ENCODE measurements at places on chromosomes 4 and X. TPM values are rescaled to one million over a fixed set of nuclear protein-coding genes. Genes with fewer than 3 reads are reported as not detected.

GRCh38 chr4:78781924-78782323, 5.8 kb downstream of the BMP2K start:
- DNase-seq = no peak

DNA sequence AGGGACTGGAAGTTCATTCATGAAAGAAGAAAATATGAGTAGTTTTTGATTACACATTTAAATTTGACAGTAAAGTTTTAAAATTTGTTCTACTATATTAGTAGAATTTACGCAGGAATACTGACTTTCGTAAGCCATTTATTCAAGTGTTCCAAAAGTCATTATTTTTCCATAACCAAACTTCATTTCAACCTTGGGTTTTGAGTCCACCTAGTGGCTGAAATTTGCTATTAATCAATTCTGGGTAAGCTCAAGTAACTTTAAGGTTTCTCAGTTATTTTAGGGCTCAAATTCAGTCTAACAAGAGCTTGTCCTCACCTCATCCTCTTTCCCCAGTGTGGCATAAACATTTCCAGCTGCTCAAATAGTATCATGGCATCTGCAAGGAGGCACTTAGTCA, 175.4 kb downstream of the SH3BGRL start:
- DNase-seq = no peak

GRCh38 chr4:77593101-77593500, 12.5 kb upstream of the CXCL13 start:
- no peak for DNase-seq

DNA sequence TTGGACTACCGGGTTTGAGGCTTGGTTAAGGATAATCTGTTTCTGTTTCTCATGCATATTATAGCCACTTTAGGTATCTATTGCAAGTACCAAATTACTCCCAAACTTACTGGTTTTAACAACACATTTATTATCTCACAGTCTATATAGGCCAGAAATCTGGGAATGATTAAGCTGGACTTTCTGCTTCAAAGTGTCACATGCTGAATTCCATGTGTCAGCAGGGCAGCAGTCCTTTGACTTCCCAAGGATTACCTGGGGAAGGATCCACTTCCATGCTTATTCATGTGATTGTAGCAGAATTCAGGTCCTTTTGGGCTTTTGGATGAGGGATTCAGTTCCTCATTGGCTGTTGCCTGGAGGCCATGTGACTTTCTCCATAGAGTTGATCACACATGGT, 349.0 kb upstream of the TRAM1L1 start:
- DNase-seq = no peak

GRCh38 chr4:40305328-40306170, 29.6 kb upstream of the CHRNA9 start:
- no peak for DNase-seq

DNA sequence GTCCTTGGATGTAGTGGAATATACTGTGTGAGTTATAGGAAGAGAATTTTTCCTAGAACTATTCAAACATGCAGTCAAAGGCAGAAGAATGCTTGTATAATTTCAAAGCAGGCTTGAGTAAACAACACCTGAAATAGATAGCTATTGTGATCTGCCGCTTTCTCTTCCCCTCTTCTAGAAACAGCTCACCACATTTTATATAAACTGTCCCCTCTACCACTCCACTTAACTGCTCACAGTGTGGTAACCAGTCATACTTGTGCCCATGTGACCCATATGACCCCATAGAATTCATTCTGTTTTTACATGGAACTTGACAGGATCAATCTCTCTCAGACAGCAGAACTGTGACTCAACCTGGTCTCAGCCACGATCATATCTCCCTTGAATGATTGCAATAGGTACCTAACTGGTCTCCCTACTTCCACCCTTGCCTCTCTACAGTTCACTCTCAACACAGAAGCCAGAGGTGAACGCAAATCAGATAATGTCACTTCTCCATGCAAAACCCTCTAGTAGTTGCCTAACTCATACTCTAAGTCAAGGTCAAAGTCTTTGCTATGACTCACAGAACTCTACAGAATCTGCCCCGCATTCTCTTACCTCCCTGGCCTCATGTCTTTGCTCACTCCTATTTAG, 85.6 kb upstream of the EFHC2 start:
- no peak for DNase-seq

DNA sequence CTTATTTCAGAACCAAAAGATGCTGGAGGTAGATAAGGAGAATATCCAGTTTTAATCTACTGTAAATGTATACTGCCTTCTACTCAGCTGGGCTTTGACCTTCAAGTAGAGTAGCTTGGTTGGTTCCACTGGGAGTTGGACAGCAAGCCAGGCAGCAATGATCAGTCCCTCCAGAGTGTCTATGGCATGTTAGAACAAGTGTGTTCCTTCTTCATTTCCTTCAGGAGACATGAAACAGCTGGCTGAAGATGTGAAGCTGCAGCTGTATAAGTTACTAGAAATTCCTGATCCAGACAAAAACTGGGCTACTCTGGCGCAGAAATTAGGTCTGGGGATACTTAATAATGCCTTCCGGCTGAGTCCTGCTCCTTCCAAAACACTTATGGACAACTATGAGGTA, 111.1 kb downstream of the NFKB1 start:
- DNase-seq = no peak

GRCh38 chr4:112172180-112172579, 26.9 kb downstream of the FAM241A start:
- no peak for DNase-seq

DNA sequence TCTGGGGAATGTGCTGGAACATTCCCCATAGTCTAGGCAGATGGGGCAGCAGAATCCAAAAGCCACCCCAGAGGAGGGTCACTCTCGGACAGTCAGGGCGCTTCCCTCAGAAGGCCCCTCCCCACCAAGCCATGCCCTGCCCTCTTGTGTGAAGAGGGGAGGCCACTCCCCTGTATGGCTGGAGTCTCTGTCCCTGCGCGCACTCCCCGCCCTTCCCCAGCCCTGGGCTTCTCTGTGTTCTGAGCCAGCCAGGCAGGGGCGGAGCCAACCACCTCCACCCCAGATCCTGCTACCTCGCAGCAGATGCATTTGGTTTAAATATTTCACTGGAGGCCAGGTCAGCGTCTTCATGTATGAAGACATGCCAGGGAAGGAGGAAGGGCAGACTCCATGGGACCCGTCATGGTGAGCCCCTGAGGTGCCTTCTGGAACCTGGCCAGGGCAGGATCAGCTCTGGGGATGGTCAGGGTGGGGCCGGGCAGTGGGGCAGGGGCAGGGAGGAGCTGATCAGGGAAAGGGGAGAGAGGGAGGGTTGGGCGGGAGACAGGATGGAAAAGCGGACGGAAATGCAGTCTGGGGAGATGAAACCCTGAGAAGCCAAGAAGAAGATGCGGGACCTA, 107.3 kb downstream of the ADRA2C start:
- no peak for DNase-seq

GRCh38 chrX:151713849-151714248, 2.0 kb upstream of the FATE1 start:
- no peak for DNase-seq

- no peak for DNase-seq
Measured at GRCh38 chr4:48008021-48008596, 8.4 kb downstream of the CNGA1 start.

DNA sequence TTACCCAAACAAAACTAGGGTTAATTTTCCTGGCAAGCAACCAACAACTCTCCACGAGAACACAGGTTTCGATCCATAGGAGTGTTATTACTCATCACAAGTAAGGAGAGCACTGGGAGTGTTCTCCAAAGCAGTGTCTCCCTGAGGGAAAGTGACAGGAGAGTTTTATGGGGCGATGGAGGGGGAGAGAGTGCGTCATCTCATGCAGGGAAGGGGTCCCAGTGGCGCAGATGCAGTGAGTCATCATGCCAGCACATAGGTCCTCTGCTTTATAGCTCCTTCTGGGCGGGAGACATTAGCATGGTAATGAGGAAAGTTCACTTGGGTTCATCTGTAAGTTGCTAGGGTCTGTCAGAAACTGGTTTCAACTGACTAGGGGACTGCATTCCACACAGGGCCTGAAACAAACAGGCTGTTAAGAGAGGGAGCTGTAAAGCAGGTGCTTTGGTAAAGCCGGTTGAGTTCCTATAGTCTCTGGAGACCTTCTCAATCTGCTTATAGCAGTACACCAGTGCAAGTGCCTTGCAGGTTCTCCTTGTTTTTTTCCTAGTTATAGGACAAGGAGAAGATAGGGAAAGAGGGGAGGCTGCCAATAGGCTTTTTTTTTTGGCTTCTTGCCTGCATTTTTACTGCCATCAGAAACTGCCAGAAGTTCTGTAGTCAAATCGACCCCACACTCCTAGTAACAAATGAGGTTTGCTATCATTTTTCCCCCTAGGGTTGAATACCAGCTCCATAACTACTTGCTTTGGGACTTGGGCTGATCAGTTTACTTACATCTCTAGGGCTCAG, 12.8 kb upstream of the BOD1L1 start:
- DNase-seq = no peak

- DNase-seq = no peak
Measured at GRCh38 chrX:153727123-153727931, 2.7 kb downstream of the ABCD1 start.

EPGN gene
- total RNA-seq = 16.6 TPM

DGKK gene
- 0.98 TPM for total RNA-seq

HTT-AS gene
- total RNA-seq = not detected

SLC2A9 gene
- total RNA-seq = 2.5 TPM

NFKB1 gene
- 20.6 TPM for total RNA-seq

SLC34A2 gene
- 25.7 TPM for total RNA-seq

ARHGEF38 gene
- total RNA-seq = 2.4 TPM

CT83 gene
- 2.1 TPM for total RNA-seq

SORCS2 gene
- 13.4 TPM for total RNA-seq

FRMPD4 gene
- 0.22 TPM for total RNA-seq

CTSO gene
- total RNA-seq = 12.3 TPM
